DND-41 (cell line): ENCODE measurements at places on chromosomes 11 and 22.

- no peak for DNase-seq
Observed at GRCh38 chr11:76337923-76338322, 43.0 kb downstream of the THAP12 start.

GRCh38 chr11:18253233-18253632 is 4.8 kb upstream of the SAA2 start:
- DNase-seq = no peak

DNA sequence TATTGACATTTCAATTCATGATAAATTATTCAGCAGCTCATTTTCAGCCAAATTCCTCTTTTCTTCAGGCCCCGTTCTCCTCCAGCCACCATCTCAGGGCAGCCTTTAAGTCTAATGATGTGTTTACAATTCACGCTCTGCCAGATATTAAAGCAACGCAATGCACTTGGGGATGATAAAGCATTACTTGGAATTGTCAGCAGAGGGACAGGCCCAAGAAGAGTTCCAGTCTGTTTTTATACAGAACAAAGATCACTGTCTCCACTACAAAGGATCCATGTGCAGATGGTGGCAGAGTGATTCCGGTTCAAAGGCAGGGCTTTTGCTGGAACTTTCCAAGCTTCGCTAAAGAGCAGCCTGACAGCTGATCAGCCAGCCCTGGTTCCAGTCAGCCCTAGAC is 13.6 kb upstream of the GALNT18 start:
- DNase-seq = no peak

GRCh38 chr22:40453671-40454070 is 83.3 kb downstream of the SGSM3 start:
- no peak for DNase-seq

DNA sequence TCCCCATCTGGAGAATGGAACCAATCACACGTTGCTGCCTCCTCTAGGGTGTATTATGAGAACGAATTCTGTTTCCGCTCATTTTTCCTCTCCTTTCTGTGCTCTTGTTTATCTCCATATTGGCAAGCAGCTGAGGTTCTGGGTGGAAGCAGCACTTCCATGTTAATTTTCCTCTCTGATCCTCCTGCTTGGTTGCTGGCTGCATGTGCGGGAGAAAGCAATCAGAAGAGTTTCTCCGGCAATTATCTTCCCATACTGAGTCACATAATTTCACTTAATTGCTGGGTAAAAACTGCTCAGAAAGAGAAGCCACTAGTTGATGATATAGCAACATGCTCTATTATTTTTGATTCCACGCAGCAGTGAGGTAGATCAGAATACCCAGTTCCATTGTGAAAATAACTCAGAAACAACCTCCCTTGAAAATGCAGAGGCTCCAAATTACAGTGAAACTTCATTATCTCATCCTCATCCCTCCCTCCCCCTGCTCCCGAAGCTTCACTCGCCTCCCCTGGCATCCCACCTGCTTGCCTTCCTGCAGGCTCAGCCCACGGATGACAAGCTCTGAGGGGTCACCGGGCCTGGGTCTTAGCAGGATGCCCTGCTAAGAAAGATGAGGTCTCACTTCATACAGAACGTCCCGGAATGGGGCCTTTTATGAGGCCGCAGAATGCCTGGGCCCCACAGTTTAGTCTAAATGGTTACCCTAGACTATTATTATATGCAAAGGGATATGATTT is 20.4 kb downstream of the FXYD6 start:
- DNase-seq = no peak
